ENCODE measurements at places on chromosomes 6 and 20. TPM values are rescaled to one million over a fixed set of nuclear protein-coding genes. Genes with fewer than 3 reads are reported as not detected.

GRCh38 chr20:5651746-5652145, 98.5 kb upstream of the SHLD1 start:
- no peak for DNase-seq

- DNase-seq, result no peak
Measured at GRCh38 chr20:12113468-12114371, 196.0 kb downstream of the BTBD3 start.

DNA sequence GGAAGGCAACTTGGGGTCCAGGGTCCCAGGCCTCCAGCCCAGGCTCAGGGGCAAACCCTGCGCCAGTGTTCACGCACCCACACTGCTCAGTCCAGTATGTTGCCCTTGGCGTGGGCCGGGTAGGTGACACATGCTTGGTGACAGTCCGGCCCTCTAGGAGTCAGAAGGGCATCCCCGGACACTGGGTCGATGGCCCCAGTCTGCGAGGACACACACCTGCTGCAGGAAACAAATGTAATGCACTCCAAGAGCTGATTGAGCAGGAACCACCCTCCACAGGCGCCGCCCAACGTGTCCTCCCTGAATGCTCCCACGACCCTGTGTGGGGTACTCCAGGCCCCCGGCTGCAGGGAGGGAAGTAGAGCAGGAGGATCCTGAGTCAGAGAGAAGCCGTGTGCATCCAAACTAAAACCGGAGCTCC, 160.7 kb downstream of the DLL1 start:
- no peak for DNase-seq

- no peak for DNase-seq
Measured at GRCh38 chr6:64249115-64249514, 613.5 kb downstream of the PHF3 start.

- DNase-seq, result no peak
Measured at GRCh38 chr6:144405163-144405562, 120.0 kb downstream of the UTRN start.

GRCh38 chr6:21241231-21242130, 352.1 kb upstream of the SOX4 start:
- no peak for DNase-seq

The METTL24 gene
- 15.5 TPM for polyA plus RNA-seq

The CCR6 gene
- not detected for polyA plus RNA-seq

The HLA-DOA gene
- polyA plus RNA-seq, result 5.3 TPM

The MAP3K5 gene
- polyA plus RNA-seq, result 6.5 TPM

The MATN4 gene
- polyA plus RNA-seq, result 0.13 TPM

The BPIFB1 gene
- polyA plus RNA-seq, result not detected
